ENCODE measurements at places on chromosomes 1 and 21.

GRCh38 chr1:66281808-66282207, 252.1 kb upstream of the SGIP1 start:
- no peak for DNase-seq

- DNase-seq, result no peak
Observed at GRCh38 chr21:15293240-15293639, 228.4 kb upstream of the NRIP1 start.

DNA sequence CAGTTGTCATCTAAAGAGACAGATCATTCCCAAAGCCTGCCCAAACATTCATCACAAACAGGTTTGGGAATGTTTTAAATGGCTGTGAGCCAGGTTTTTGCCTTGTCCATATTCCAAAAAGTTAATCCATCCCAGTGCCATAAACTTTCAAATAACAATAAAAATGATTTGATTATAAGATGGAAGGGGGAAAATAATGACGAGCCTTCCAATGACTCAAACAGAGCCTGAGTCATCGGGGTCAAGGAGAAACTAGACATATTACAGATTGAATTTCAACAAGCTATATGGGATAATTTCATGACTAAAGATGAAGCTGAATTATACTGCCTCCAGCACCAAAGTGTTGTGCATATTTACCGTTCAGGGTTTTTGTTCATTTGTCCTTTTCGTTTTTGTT, 195.8 kb upstream of the PKN2 start:
- DNase-seq, result no peak

GRCh38 chr1:32920833-32921232, 19.6 kb upstream of the TMEM54 start:
- no peak for DNase-seq

DNA sequence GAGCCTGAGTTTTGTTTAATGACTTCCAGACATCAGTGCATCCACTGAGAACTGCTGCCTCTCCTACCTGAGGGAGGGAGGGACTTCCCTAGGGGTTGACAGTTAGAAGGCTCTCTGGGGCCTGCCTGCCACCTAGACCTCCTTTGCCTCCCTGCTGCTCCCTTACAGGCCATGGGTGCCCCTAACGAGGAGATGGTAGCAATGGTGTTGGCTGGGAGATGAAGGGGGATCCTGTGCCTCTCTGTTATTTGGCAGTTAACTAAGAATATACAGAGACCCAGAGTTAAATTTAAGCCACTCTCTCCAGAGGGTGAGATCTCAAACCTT, 66.1 kb downstream of the UBE2U start:
- DNase-seq, result no peak

DNA sequence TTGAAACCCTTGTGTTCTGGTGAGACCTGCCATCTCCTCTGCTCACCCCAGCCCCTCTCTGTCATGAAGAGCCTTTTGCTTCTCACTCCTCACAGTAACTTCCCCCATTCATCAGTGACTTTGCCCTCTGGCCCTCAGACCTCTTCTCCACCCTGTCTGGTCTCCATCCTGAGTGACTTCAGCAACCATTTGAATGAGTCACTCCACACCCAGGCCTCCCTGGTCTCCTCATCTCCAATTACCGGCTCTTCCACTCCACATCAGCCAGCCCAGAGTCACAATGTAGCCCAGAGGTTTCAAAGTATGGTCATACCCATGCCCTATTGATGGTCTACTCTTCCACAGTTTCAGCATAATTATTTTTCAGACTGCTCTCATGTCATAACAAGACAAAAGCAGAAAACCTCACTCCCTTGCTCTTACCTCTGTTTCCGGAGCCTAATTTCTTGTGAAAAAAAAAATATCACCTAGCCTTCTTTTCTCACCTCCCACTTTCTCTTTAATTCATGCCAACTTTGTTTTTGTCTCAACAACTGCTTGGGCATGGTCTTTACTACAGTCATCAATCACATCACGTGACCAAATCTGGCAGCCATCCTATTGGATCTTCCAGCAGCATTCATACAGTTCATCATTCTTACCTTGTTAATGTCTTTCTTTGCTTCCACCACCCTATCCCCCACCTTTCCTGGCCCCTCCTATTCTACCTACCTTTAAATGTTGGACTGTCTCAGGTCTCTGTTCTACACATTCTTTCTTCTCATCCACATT, 35.6 kb upstream of the NEK7 start:
- DNase-seq, result no peak
